ENCODE measurements at places on chromosomes 16 and 17.

DNA sequence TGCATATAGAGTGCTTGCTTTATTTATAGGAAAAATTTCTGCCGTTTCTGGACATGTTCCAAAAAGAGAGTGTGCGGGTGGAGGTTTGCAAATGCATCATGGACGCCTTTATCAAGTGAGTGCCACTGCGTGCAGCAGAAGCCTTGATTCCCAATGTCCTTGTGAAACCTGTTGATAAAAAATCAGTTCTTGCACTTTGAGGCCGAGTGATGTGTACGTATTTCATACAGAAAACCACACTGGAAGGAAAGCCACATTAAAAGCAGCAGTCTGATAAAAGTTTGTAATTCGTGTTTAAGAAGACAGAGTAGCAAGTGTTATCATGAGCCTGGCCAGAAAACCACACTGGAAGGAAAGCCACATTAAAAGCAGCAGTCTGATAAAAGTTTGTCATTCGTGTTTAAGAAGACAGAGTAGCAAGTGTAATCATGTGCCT lies 78.0 kb downstream of the KNOP1 start:
- DNase-seq = peak; percentile 45

DNA sequence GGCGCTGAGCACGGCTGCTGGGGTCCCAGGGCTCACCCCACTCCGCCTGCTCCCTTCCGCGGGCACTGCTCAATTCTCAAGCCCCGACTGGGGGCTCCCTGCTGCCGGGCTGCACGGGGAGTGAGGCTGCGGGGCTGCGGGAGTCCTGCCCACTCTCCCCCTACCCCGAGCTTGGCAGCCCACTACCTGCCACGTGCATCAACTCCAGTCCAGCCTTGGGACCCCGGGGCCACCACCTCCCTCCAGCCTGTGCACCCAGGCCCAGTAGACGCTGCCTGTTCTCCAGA lies 43.3 kb upstream of the SSTR5 start:
- DNase-seq = no peak

- DNase-seq = no peak
Observed at GRCh38 chr17:40448213-40448638, 5.0 kb downstream of the IGFBP4 start.

- no peak for DNase-seq
Observed at GRCh38 chr17:49987290-49987585, 7.8 kb downstream of the DLX3 start.

- DNase-seq = no peak
Observed at GRCh38 chr17:51647067-51647466, 386.7 kb downstream of the UTP18 start.

- no peak for DNase-seq
Observed at GRCh38 chr16:28597692-28598261, 927 bp upstream of the SULT1A2 start.

- DNase-seq = peak; percentile 40
Observed at GRCh38 chr17:36463916-36464764, 22.3 kb upstream of the ZNHIT3 start.

DNA sequence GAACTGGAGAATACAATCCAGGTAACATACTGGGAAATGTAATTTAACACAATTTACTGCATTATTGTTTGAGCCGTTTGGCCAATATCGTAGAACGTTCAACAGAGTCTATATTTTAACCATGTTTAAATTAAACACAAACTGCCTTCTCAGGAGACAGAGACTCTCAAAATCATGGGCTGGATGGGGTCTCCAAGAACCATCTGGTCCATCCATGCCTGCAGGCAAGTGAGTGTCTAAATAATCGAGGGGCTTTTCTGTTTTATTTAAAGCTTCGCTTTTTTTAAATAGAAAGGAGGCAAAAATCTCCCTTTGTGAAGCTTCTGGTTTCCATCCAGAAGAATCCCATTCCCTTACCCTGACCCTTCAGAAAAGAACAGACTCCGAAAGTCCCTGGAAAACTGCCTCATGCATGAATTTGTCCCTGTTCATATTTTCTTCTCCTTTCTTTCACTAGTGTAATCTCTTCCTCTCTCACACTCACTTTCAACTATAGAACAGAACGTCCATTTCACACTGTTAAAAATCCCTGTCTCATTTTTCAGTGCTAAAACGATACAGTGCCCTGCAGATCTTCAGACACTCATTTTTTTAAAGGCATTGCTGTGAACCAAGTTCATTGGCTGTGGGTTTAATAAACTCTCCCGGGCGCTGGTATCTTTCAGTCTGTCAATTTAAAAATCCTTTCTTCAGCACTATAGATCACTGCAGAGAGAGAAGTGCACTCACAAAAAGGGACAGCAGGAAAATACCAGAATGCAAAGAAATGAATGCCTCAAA lies 111.4 kb upstream of the TOM1L1 start:
- DNase-seq = no peak

DNA sequence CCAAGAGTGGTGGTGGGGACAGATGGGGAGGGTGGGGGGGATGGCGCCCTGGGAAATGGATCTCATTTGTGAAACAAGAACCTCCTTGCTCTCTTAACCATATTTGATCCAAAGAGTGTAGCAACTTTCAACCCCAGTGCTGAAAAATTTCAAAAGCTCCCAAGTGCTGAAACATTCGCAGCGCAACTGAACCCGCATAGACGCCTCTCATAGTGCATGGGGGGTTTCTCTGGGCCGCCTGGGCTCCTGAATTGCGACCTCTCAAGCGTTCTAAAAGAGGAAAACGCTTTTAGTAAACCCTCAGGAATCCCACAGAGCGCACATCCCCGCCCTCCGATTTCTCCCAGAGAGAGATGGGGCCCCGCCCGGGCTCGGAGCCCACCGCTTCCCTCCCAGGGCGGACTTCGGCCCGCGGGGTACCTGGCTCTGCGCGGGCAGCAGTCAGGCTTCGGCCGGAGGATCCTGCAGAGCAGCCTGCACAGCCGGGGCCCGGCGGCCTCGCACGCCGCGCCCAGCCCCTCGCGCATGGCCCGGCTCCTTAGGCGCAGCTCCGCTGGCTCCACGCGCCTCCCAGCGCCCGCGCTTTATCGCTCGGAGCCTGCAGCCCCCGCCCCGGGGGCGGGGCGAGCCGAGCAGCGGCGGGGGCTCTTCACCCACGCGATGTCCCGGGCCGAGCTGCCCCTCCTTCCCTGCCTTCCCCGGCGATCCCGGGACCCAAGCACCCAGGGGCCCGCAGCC lies 7.0 kb downstream of the NOS2 start:
- no peak for DNase-seq

GRCh38 chr17:19384723-19385391 lies 2.1 kb downstream of the MFAP4 start:
- no peak for DNase-seq

DNA sequence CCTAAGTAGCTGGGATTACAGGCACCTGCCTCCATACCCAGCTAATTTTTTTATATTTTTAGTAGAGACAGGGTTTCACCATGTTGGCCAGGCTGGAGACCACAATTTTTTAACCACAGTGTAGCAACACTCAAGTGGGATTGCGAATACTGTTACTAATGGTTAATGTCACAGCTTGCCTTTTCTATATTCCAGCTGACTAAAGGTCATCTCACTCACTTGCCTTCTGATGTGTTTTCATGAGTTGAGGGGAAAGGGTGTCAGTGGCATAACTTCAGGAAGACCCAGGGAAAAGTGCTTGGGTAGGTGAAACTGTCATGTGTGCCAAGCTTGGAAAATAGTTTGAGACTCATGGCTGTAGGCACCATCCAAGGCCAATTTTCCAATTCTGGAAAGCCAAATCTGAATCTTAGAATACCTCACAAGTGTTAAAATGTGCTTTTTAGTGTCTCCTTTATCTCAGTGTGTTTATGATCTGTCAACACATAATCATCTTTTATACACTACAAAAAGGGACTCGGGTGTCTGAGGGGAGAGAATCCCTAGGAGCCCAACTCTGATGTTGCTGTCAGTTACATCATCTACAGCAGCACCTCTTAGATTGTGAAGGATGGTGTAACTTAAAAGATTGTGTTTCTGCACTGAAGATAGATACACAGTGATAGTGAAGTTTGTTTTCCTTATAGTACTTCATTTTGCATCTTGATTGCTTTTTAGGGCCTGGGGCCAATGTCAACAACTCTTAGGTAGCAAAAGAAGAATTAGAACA lies 27.1 kb downstream of the OGFOD1 start:
- DNase-seq = no peak

GRCh38 chr16:17360693-17361122 lies 110.1 kb downstream of the XYLT1 start:
- DNase-seq = no peak

- DNase-seq = no peak
Observed at GRCh38 chr17:4796552-4796920, 572 bp downstream of the PSMB6 start.

DNA sequence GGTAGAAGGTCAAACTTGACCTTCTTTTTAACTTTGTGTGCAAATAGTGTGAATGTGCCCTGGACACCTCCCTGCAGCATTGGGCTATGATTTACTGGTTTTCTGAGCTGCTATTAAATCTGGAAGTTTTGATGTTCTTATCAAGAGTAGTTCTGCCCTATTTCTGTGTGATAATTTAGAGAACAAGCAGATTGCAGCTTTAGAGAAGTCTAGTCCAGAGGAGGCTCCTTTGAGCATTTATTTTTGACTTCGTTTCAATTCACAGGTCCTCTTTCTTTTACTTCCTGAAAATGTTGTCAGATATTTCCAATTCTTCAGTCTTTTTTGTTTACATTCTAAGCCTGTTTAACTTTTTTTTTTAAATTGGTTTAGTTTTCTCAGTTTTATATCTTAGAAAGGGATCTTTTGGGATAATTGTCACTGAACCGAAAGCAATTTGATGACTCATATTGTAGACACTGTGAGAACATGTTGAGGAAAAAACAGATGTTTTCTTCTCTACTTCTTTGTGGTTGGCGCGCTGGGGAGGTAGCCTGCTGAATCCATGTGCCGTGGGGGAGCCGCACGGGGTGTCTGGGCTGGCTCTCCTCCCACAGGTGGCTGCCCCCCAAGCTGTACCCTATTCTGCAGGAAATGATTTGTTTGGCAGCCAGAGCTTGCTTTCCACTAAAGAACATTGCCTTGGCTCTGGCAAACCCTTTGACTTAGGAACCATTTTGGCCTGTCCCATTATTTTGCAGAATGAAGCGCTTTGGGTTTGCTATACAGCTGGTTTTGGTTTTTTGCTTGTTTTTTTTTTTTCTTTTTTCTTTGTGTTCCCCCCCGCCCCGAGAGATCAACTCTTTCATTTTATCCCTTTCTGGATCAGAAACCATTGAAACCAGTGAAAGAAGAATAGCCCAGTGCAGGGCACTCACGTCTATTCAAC lies 53.4 kb downstream of the MFSD11 start:
- peak; percentile 37 for DNase-seq

DNA sequence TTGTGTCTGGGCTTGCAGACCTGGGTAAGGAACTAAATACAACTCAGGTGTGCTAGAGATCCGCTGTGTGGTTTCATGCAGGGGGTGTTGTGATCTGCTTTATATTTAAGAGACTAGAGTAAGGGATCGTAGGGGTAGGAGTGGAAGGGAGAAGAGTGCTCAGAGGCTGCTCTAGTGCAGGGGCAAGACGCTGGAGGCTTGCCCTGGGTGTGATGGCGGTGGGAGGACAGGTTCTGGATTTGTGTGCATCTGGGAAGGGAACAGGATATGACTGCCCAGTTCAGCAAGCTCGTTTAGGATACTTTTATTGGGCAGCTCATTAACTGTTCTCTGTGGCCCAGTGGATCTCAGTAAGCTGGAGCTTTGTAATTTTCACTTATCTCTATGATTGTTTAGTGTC lies 47.6 kb downstream of the RPTOR start:
- DNase-seq = no peak

DNA sequence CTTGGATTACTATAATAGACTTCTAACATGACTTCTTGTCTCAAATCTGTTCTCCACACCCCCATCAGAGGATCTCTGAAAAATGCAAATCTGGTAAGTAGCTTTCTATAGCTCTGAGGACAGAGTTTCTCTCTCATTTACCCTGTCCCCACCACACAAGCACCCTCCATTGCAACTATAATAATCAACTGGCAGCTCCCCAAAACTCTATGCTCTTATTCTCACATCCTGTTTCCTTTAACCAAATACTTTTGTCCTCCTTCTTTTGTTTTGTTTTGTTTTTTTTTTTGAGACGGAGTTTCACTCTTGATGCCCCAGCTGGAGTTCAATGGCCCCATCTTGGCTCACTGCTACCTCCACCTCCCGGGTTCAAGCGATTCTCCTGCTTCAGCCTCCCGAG lies 73.4 kb downstream of the HELZ start:
- no peak for DNase-seq

- DNase-seq = no peak
Observed at GRCh38 chr16:8391257-8391656, 199.1 kb downstream of the TMEM114 start.

GRCh38 chr16:86996081-86996480 lies 321.1 kb downstream of the C16orf95 start:
- DNase-seq = no peak

GRCh38 chr16:69463876-69464275 lies 39.5 kb downstream of the CYB5B start:
- DNase-seq = no peak

DNA sequence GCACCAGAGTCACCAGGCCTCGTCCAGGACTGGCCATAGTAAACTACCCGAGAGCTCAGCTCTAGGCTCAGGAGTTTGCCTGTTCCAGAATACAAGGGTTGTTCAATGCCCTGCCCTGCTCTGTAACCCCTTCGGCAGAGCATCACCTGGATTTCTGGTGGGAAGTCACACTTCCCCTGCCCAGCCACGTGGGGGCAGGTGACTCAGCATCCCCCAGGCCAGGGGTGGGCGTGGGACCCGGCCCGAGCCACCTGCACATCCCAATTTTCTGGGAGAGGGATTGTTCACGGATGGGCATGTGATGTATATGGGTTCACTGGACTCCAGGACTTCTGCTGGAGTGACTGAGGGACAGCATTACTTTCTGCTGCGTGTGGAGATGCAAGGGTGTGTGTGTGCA lies 25.8 kb downstream of the COX4I1 start:
- no peak for DNase-seq

DNA sequence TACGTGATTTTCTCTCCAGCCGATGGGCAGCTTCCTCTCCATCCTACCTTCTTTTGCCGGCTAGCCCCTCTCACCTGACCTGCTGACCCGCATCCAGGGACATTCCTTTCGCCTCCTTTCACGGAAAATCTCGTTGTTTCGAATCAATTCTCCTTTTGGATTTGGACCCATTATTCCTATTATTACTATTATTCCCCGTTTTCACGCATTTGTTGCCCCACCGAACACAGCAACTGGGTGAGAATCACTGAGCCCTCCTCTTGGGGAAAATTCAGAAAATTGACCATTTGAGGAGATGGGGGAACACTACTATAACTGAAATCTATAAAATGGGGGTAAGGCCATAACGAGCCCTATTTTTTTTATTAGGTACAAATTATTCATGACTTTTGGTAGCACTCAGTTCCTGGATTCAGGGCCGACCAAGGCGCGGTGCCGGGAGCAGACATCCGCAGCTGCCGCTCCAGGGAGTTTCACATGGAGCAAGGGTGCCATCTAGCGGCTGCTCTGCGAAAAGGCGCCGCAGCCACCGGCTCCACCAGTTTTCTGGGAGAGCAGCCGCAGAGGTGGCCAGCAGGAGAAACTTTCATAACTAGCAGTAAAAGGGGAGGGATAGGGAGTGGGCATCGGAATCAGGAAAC lies 3.3 kb upstream of the HOXB8 start:
- DNase-seq = peak; percentile 86
